ENCODE measurements at places on chromosomes 12 and 14. TPM values are rescaled to one million over a fixed set of nuclear protein-coding genes. Genes with fewer than 3 reads are reported as not detected.

GRCh38 chr12:89064151-89064550 is 288.1 kb downstream of the DUSP6 start:
- DNase-seq, result no peak

The APOF gene
- total RNA-seq, result not detected

GRCh38 chr14:91280129-91280528 is 35.6 kb upstream of the GPR68 start:
- no peak for DNase-seq

GRCh38 chr14:29390081-29390832 is 537.4 kb downstream of the PRKD1 start:
- no peak for DNase-seq

GRCh38 chr12:4535092-4535491 is 3.6 kb upstream of the RAD51AP1 start:
- DNase-seq, result no peak

The METTL1 gene
- 26.9 TPM for total RNA-seq

The TAS2R30 gene
- total RNA-seq, result 0.23 TPM

GRCh38 chr14:88005978-88006851 is 1.3 kb downstream of the GPR65 start:
- peak; percentile 15 for DNase-seq

All from HT1080 (cell line).